ENCODE measurements at places on chromosomes 4 and X.

- no peak for DNase-seq
Measured at GRCh38 chr4:10183462-10183861, 66.9 kb upstream of the WDR1 start.

DNA sequence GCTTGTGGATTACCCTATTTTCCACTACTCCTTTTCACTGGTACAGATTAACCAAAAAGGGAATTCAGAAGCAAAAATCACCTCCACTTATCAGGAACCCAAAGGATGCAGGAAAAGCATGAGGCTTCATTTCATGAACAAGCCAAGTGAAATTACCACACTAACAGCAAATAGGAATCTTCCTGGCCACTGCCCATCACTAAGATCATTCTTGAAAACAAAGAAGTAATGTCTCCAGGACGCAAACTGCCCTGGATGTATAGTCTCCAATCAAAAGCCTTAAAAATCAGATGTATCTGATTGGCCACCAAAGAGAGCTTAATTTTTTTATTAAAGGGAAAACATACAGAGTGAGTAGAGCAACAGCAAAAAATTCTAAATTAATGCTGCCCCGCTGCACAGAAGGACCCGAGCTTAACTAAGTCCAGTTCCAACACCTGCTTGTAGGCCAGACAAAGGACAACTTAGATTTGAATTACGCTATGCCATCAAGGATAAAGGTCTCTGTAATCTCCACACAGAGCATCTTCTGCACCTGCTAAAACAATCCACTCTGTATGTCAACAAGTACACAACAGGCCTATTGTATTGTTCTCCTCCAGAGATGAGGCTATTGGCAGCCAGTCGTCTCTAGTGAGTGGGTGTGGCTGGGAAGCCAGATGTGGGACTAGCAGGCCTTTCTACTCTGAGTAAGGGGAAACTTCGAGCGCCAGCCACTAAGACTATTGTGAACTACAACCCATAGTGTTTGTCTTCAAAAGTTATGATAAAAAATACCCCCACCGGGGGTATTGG is 12.4 kb downstream of the ZDHHC9 start:
- DNase-seq, result no peak

DNA sequence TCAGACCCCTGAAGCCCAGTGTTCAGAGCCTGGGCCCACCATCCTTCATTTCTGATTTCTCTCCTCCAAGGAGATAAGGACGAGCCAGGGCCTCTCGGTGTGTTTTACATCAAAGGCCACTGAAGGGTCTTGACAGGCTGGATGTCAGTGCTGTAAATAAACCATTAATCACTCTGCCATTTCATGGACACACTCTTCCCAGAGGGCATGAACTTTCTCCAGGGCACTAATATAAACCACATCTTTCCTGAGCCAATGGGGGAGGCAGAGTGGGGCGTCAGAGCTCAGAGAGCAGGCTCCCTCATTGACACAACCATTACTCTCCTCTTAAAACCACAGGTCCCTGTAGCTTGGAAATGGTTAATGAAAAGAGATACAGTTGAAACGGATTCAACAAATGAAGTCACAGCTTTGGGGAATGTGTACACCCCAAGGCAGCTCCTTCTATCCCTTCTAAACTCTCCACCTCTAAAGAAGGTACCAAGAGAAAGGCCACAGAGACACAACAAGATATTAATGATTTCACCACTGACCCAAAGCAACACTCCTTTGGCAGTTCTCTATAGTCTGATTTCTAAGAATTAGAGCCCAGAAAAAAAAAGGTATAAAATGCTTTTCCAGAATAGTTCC is 200.6 kb downstream of the CHIC2 start:
- no peak for DNase-seq

DNA sequence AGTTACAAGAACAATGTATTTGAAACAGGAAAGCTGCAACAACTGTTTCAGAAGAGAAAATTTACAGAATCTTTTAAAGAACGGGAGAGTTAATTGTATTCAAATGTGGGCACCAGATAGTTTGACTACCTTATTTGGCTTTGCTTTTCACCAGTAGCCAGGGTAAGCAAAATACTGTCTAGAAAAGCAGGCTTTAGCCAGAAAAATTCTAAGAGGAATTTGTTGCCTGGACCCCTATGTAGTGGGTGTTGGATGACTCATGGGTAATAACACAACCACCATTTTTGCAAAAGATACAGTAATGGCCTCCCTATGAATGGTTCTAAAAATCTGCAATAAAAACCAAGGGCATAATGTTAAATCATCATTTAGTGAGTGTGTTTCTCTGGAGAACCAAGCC is 233.4 kb upstream of the ANXA3 start:
- DNase-seq, result no peak

DNA sequence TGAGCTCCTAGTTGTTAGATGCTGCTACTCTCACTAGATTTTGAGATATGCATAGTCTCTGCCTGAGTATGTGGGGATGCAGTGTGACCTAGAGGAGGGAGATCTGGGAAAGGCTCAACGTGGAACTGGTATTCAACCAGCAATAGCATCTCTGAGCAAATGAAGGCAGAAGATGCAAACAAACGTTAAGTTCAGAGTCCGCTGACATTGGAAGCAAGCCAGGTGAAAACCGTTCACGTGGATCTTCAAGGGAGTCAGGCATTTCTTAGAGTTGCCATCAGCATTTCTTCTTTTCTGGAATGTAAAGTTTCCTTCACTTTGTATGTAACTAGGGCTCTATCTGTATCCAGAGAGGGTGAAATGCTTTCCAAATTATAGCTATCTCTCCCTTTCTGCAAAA is 59.9 kb downstream of the C4orf51 start:
- no peak for DNase-seq

GRCh38 chr4:147831551-147832171 is 99.8 kb downstream of the ARHGAP10 start:
- no peak for DNase-seq

GRCh38 chr4:46387956-46388355 is 2.0 kb downstream of the GABRA2 start:
- no peak for DNase-seq

DNA sequence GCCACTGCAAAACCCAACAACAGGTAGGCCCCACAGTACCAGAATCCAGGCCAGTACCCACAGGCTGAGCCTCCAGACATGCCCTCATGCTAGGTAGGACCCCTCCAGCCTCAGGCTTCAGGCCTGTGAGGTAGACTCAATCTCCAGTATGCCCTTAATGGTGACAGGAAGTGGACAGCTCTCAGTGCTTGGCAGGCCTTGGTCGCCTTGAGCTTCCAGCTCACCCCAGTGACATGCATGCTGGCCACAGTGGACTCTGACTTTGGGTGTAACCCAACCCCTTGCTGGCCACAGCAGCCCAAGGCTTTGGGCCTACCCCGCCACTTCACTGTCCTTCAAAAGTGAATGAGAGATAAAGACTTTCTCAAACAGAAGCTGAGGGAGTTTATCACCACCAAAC is 324.2 kb downstream of the ANTXR2 start:
- DNase-seq, result no peak

- DNase-seq, result no peak
Measured at GRCh38 chr4:156971676-156972378, at the start of gene PDGFC. Gene PDGFC (minus strand): TSS chr4:156971799. CDS start chr4:156970903, 896 bp downstream.

DNA sequence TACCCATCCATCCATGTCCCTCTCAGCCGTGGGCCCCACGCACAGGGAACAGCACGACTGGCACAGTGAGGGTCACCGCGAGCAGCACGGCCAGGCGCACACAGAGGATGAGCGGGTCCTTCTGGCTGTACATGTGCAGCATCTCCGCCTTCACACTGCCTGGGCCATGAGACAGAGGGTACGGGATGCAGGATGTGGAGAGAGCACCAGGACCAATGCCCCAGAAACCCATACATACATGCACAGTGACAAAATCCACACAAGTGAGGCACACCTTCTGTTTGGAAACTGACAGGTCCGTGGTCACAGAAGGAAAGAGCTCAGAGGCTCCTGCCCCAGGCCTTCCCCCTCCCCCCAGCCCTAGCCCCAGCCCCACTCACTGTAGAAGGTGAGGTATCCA is 9.5 kb downstream of the SLC38A5 start:
- DNase-seq, result no peak

DNA sequence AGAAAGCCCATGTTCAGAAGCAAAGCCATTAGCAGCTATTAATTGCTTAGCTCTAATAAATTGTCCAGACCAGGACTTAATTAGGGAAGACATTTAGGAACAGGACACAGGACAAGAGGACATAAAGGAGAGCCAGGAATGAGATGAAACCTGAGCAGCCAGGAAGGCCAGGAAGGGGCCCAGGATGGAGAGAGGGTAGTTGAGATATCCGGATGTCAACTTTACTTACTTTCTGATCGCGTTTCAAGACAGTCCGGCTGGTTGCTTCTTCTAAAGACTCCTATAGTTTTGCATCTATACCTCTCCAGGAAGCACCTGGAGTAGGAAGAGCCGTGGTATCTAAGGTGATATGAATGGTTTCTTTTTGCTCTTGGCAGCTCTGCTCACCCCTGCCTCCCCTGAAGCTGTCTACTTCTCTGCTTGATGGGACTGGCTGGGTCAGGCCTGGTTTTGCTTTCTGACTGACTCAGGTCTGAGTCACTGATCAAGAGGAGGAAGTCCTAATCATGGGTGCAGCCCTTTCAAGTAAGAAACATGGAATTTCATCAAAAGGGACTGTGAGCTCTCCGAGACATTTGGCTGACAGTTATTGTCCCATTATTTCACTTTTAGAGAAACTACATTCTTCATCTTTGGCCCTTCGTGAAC is 733.3 kb downstream of the RPA4 start:
- DNase-seq, result no peak
